ENCODE measurements at places on chromosomes 11 and 22. TPM values are rescaled to one million over a fixed set of nuclear protein-coding genes. Genes with fewer than 3 reads are reported as not detected.
A peak's percentile ranks its signal among the peaks of the same experiment; 100 is the strongest.

The SLC25A17 gene
- 18.0 TPM for total RNA-seq

- no peak for DNase-seq
These were observed at the start of gene CATSPERZ for GRCh38 chr11:64299847-64300648. Gene CATSPERZ, plus strand, starts transcription at chr11:64300358. Its CDS starts 53 bp downstream, at chr11:64300411.

The RAB39A gene
- total RNA-seq: 24.8 TPM

The TESMIN gene
- 3.4 TPM for total RNA-seq

GRCh38 chr11:16512899-16513241 lies 156.5 kb upstream of the SOX6 start:
- no peak for DNase-seq

GRCh38 chr11:41868606-41869005 lies 409.2 kb upstream of the LRRC4C start:
- DNase-seq: no peak

- DNase-seq: no peak
These were observed 52.7 kb downstream of the IGF2 start for GRCh38 chr11:2086239-2087040.

- DNase-seq: no peak
These were observed 7.9 kb downstream of the RELT start for GRCh38 chr11:73384125-73384441.

GRCh38 chr11:130094614-130095013 lies 24.9 kb downstream of the APLP2 start:
- DNase-seq: no peak

DNA sequence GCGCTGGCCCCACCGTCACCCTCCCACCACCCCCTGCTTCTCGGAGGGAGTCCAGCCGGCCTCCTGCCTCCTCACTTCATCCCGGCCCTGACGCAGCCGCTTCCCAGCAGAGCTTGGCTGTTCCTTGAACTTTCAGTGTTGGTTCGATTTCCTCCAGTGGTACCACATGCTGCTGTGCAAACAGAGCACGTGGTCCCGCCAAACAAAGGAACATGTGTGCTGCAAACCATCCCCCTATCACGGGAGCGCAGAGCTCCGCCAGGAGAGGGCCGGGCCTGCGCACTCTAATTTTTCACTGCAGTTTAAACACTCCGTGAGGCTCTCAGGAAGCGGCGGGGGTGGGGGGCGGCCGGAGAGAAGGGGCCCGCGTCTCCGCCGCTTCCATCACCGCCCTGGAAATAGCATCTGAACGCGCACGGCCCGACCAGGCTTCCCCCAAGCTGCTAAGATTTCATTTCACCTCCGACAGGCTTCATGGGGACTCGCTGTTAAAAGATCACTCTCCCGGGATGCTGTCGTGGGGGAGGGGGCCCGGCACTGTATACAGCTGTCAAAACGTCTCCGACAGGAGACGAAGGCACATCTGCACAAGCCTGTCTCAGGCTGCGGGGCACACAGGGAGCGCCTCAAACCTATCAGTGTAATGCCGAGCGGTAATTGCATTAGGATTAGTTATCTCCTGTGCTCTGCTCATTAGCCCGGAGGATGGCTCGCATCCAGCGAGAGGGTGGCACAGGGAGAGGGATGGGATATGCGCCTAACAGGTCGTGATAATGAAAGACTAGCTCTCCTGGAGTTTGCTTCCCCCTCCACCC lies 269.9 kb upstream of the SORL1-AS1 start:
- peak; percentile 31 for DNase-seq

GRCh38 chr22:31692186-31692886 lies 30.3 kb upstream of the PISD start:
- DNase-seq: no peak

The MFNG gene
- 5.4 TPM for total RNA-seq

- peak; percentile 35 for DNase-seq
These were observed 840 bp downstream of the SEZ6L start for GRCh38 chr22:26170112-26170492.

The ETS1 gene
- 14.6 TPM for total RNA-seq

- no peak for DNase-seq
These were observed 415.9 kb downstream of the TBC1D22A start for GRCh38 chr22:47178339-47178738.

GRCh38 chr11:4751201-4751600 lies 18.5 kb downstream of the OR51F1 start:
- DNase-seq: no peak

GRCh38 chr22:22745225-22746060 lies 101.0 kb downstream of the GGTLC2 start:
- no peak for DNase-seq

GRCh38 chr22:26811647-26811992 lies 154.2 kb downstream of the MIAT start:
- DNase-seq: no peak

DNA sequence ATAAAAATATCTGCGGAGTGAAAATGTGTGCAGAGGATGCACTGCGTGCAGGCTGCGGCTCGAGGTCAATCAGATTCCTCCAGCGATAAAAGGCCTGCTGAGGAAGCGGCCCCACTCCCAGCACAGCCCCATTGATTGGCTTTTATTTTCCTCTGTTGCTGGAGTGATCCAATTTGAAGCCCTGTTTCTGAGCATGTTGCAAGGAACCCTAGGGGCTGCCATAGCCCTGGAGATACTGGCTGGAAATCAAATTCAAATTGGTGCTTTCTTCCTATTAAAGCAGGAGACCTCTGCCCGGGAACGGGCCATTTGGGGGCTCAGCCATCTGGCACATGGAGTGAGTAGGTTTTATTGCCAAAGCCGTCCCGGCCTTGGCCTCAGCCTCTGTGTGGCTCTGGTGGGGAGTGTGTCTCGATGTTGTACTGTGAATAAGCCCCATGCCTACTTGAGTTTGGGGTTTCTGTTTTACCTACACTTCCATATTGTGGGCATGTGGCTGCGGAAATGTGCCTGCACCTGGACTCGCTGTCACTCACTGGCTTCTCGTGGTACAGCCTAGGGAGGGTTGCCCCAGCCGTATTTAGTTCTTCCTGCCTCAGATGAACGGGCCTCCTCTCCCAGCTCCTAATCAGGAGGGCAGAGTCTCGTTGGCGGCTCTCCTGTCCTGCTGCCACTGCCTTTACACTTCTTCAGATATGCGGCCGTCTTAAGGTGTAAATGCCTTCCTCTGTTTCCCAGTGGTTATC lies 25.6 kb downstream of the PARVB start:
- DNase-seq: peak; percentile 40

DNA sequence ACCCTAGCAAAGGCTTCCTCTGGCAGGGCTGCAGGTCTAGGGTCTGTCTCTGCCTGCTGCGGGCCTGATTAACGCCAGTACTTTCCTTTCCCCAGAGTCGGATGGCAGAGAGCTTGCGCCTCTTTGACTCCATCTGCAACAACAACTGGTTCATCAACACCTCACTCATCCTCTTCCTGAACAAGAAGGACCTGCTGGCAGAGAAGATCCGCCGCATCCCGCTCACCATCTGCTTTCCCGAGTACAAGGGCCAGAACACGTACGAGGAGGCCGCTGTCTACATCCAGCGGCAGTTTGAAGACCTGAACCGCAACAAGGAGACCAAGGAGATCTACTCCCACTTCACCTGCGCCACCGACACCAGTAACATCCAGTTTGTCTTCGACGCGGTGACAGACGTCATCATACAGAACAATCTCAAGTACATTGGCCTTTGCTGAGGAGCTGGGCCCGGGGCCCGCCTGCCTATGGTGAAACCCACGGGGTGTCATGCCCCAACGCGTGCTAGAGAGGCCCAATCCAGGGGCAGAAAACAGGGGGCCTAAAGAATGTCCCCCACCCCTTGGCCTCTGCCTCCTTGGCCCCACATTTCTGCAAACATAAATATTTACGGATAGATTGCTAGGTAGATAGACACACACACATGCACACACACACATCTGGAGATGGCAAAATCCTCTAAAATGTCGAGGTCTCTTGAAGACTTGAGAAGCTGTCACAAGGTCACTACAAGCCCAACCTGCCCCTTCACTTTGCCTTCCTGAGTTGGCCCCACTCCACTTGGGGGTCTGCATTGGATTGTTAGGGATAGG lies 18.6 kb downstream of the RSPH14 start:
- DNase-seq: no peak

The ZPR1 gene
- total RNA-seq: 21.7 TPM

- no peak for DNase-seq
These were observed 43.9 kb upstream of the PPARA start for GRCh38 chr22:46106279-46107022.

DNA sequence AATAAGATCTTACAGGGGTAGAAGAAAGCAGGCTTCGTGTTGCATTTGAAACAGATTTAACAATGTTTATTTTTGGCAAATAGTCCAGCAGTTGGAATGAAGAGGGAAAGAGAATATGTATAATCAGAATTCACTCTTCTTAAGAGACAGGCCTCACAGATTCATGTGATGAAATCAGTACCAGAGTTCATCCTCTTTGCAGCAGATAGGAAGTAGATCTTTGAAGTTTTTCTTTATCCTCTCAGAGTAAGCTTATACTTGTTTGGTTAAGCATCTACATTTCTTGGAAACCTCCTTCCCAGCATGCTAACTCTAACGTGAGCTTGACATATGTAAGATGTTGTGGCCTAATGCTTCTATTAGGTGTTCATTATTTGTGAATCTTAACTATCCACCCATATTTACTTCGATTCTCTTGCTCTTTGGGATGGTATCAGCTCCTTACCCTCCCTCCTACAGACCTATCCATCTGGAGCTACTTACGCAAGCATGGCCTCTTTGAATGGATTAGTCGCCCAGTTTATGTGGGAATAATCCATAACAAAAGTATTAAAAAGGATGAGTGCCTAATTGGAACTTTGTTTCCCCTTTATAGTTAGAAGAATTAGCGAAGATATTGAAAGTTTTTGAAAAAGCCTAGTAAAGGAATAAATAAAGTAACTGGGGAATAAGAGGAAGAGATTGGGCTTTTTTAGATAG lies 80.1 kb downstream of the PRMT3 start:
- no peak for DNase-seq

- no peak for DNase-seq
These were observed 348.7 kb downstream of the ETS1 start for GRCh38 chr11:128238521-128239265.

DNA sequence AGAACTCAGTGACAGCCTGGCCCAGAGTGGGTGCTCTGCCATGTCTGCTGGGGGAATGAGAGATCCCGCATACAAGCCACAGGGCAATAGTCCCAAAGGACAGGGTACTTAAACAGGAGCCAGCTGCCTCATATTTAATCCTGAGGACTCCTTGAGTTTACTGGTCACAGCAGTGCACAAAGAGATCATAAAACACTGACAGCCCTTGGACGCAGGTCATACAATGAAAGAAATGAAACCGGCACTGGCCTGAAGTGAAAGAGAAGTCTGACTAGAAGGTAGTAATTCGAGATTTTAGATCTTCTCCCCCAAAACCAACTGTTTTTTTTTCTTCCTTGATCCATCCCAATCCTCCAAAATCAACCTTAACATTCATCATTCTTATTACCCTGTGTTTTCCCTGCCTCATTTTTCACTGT lies 299.8 kb upstream of the SYN3 start:
- no peak for DNase-seq

The OR51A2 gene
- not detected for total RNA-seq

- DNase-seq: no peak
These were observed 22.0 kb downstream of the POU2F3 start for GRCh38 chr11:120261931-120262330.

DNA sequence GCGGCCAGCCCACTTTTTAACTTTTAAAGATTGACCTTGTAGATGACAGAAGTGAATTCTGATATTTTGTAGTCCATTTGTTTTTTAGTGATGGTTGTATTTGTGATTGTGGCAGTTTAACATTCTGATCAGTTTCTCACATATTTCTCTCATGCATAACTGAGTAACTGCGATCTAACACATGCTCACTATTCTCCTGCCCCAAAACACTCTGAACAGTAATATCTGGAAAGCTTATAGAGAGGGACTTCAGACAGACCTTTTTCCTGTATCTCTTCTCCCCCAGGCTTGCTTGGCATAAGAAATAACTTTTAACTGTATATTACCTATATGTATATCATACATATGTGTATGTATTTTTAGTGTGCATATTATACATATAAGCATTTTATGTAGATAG lies 37.3 kb upstream of the MYO18B start:
- no peak for DNase-seq

The MPZL2 gene
- 5.7 TPM for total RNA-seq
